ENCODE measurements at places on chromosomes 4 and X. TPM values are rescaled to one million over a fixed set of nuclear protein-coding genes. Genes with fewer than 3 reads are reported as not detected.

DCHS2 gene
- polyA plus RNA-seq = not detected

IQCM gene
- polyA plus RNA-seq = not detected

DNA sequence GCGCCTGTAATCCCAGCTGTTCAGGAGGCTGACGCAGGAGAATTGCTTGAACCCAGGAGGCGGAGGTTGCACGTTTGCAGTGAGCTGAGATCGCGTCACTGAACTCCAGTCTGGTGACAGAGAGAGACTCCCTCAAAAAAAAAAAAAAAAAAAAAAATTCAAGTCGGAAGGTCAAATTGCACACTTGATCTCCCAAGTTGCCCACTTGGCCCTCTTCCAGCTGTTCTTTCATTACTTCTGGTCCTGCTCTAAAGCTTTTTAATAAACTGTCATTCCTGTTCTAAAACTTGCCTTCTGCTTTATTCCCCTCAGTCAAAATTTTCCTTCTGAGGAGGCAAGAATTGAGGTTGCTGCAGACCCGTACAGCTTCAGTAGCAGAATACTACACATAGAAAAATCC is 2358.0 kb downstream of the ARAP2 start:
- H3K27me3 ChIP-seq = no peaks in the 10 kb centered on the region
- H3K4me1 ChIP-seq = no peaks in the 10 kb centered on the region
- no peak overlapping the region for H3K4me3 ChIP-seq
- no peak overlapping the region for H3K27ac ChIP-seq
- no peaks in the 10 kb centered on the region for H3K36me3 ChIP-seq
- DNase-seq = no peak

GPAT3 gene
- 6.2 TPM for polyA plus RNA-seq

ERAS gene
- polyA plus RNA-seq = not detected

RIBC1 gene
- 0.42 TPM for polyA plus RNA-seq

DNA sequence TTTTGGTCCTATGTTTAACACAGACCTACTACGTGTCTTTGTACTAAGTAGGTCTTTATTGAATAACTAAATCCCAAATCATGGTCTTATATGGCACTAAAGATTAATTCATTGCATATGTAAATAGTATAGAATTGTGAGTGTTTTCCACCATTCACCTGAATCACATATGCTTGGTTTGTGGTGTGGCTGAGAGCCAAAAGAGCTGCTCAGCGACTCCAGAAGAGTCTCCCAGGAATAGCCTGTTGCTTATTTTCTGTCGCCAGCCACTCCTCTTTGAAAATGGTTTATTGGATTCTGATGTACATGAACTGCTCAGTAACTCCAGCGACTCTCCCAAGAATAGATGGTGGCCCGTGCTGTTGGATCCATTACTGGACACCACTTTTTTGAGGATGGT is 184.5 kb downstream of the CLCN4 start:
- no peaks in the 10 kb centered on the region for H3K27me3 ChIP-seq
- no peaks in the 10 kb centered on the region for H3K4me1 ChIP-seq
- H3K4me3 ChIP-seq = no peak overlapping the region
- H3K27ac ChIP-seq = no peak overlapping the region
- no peak for DNase-seq

SATL1 gene
- not detected for polyA plus RNA-seq

NRK gene
- polyA plus RNA-seq = 0.03 TPM

GRCh38 chrX:26873736-26874135 is 589.4 kb downstream of the PPP4R3C start:
- H3K4me1 ChIP-seq = no peaks in the 10 kb centered on the region
- H3K4me3 ChIP-seq = no peak overlapping the region
- H3K27ac ChIP-seq = no peak overlapping the region
- H3K27me3 ChIP-seq = no peaks in the 10 kb centered on the region

GRCh38 chrX:146238173-146238572 is 420.5 kb downstream of the SLITRK2 start:
- no peak for DNase-seq
- H3K27me3 ChIP-seq = no peaks in the 10 kb centered on the region
- H3K27ac ChIP-seq = no peak overlapping the region

All from liver (tissue), 10 donors.